ENCODE measurements at places on chromosomes 1 and 21.

DNA sequence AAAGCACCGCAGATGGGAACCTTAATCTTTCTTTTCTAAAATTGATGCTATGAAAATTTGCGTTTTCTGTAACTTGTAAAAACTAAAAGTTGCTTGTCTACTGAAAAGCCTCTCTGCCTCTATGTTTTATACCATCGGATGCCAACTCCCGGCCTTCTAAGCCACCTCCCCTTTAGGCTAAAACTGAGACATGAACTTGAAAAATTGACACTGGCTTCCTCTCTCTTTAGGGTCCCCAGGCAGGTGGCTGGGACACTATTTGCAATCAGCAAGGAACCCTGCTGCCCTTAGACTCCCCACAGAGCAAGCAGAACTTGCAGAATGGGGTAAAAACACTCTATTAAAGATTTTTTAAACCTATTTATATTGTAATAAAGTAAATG, 151.1 kb upstream of the CAMK1G start:
- DNase-seq: no peak

DNA sequence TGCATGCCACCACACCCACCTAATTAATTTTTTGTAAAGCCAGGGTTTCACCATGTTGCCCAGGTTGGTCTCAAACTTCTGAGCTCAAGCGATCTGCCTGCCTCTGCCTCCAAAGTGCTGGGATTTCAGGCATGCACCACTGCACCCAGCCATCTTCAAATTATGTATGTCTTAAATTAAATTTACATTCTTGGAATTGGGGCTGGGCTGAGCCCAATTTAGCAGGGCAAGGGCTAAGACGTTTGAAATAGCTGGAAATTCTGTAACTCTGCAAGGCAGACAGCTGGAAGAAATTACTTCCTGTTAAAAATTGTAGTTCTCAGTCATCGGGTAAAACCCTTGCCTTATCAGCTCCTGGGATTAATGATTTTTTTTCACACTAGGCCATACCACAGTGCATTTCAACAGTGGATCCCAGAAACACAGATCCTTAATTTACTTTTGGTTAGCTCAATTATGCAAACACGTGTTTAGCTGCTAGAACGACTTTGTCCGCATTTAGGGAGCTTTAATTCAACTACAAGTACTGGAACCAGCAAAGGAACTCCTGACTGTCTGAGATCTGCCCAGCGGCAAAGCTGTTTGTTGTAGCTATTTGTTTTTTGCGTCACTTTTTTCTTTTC, 83.3 kb downstream of the OLFML3 start:
- no peak for DNase-seq

DNA sequence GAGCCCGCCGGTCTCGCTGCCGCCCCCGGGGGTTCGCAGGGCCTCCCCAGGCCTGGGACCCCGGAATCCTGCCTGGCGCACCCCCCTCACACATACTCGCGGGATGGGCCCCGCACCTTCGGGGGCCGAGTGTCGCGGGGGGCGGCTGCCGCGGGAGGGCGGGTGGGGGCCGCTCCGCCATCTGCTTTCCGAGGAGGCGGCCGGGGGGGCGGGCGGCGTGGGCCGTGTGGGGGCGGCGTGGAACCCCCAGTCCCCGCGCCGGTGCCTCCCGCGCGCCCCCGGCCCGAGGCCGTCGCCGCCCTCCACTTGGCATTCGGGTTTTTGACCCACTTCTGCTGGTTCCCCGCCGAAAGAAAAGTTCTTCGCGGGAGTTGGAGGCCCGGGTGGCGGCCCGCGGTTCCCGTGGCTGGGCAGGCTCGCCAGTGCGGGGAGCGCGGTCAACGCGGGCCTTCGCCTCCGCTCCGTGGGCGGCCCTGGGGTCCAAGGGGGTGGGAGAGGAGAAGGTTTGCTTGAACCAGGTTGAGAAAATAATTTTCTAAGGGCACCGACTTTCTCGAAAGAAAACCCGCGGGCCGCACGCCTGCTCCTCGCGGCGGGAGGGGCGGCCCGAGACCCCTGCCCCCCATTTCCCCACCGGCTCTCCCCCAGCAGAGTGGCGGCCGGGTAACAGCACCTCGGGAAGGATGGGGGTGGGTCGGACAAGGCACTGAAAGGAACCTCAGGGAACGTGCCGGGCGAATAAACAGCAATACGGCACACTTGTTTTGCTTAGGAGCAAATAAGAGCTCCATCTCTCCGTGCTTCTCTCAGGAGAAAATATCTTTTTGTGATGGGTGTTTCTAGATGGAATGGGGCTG, 1.6 kb downstream of the PHF13 start:
- DNase-seq: no peak

- DNase-seq: no peak
Measured at GRCh38 chr1:1406101-1406820, 832 bp downstream of the MRPL20 start.

DNA sequence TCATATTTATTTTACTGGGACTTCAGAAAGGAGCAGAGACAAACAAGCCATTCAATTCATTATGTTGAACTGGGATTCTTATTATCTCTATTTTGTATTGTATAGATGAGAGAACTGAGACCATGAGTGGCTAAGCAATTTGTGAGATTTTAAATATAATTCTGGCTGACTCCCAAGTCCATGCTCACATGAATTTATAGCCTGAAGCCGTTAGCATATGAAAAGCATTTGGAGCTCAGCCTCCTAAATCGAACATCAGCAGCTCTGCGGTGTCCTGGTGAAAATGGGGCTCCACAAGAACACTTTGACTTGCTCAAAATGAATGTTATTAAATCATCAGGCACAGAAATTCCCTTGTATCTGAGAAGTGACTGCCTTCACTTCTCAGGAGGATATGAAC, 96.8 kb upstream of the DPT start:
- no peak for DNase-seq

DNA sequence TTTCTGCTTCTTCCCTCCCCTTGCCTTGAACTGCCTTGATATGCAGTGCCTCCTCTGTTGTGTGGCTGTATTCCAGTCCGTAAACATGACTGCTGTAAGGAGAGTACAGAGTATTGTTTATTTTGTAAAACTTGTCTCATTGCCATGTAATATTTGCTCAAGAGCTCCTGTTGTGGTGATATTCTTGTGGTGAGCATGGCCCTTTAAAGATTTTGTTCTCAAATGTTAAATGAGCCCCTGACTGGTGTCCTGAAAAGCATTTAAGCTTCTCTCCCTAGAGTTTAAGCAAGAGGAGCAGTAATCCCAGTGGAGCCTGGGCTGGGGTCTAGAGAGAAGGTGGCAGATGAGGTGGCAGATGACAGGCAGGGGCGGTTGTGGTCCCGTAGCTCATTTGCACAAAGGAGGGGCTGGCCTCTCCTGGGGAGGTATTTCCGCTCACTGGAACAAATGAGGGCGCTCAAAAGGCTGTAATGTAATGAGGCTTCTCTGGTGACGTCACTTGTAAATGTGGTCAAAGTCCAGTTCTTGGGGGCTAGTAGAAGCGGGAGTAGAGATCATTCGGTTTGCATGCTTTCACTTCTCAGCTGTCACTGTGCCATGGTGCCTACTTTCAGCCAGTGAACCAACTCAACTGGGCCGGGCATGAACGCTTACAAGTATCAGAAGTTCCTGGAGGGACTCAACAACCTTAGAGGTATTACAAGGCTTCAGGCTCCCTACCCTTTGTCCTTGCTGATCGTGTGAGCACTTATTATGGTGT, 46.0 kb upstream of the MACF1 start:
- DNase-seq: no peak

DNA sequence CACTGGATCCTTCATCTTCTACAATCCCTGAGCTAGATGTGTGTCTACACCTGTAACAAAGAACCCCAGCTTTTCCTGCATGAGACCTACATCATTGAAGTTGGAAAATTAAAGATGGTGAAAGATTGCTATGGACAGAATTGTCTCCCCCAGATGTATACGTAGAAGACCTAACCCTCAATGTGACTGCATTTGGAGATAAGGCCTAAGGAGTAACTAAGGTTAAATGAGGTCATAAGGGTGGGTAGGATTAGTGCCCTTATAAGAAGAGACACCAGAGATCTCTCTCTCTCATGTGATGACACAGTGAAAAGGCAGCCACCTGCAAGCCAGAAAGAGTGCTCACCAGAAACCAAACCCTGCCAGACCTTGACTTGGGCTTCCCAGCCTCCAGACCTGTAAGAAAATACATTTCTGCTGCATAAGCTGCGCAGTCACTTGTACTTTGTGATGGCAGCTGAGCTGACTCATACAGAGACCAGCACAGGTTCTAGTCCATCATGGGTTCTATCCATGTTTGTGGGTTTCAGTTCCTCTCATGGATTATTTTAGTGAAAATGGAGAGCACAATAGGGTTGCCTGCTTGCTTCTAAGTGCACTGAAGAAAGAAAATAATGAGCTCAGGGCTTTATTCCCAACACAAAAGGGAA, 180.8 kb downstream of the TPR start:
- DNase-seq: no peak

DNA sequence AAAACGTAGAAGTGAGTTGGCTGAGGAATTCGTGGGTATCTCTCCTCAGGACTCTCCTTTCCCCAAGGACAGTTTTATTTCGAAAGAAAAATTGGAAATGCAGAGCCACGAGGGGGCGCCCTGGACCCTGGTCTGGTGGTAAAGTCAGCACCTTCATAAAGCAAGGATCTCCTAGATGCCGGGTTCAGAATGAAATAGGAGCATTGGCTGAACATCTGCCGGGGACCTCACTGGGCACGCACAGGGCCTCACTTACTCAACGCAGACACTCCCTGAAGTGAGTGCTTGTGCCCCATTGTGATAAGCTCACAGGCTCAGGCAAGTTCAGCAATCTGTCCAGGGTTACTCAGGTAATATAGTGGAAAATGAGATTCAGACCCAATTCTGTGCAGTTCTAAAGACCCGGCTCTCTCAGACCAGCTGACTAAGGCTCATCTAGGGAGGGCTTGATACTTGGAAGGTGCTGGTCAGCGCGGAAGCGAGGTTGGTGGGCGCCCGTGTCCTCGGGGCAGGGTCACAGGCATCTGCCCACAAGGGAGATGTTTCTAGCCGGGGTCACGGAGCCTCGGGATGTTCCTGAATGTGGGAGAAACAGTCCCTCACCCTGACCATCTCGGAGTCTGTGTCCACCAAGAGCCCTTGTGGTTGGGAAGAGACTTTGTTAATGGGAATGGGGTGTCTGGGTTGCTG, 55.7 kb upstream of the ETV3 start:
- DNase-seq: no peak

DNA sequence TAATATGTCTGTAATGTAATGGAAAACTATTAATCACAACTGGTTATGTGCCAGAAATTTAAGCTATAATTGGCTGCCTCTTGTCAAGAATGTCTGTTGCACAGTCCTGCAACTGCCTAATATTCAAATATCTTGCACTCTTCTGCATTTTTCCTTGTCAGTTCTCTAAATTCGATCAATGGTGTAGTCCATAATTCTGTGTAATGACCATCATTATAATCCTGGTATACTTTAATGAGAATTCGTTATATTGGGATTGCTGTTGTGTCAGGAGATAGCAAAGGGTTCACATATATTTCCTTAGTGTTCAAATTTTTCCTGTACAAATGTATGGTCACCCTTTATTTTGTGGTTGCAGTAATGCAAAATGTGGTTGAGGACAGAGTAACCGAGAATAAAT, 4.8 kb downstream of the NTNG1 start:
- DNase-seq: no peak

DNA sequence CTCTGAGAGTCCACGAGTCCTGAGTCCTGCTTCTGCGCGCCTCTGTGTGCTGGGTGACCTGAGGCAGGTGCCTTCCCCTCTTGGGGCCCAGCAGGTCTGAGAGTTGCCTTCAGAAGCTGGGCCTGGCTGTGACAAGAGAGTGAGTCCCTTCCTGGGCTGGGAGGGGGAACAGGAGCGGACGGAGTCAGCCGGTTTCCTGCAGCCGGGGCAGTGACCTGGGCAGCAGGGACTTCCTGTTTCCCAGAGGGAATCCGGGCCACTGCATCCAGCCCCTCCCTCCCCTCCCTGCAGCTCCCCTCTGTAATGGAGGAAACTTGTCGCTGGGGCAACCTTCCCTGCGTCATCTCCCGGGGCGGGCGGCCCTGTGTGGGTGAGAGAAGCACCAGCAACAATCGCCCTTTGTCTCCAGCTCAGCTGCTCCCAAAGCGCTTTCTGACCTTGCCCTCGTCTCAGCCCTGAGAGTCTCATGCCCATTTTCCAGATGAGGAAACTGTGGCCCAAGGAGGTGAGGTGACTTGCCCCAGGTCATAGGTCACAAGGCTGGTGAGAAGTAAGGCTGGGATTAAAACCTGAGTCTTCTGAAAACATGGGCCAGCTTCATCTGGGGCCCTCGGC, 61.1 kb downstream of the SDC3 start:
- DNase-seq: no peak

All from stimulated activated CD8-positive, alpha-beta memory T cell treated with anti-CD3 and anti-CD28 coated beads, Interleukin-4, amount 100 ng/mL, for 4 hours (primary cell).